ENCODE measurements at places on chromosomes 7 and 10.

DNA sequence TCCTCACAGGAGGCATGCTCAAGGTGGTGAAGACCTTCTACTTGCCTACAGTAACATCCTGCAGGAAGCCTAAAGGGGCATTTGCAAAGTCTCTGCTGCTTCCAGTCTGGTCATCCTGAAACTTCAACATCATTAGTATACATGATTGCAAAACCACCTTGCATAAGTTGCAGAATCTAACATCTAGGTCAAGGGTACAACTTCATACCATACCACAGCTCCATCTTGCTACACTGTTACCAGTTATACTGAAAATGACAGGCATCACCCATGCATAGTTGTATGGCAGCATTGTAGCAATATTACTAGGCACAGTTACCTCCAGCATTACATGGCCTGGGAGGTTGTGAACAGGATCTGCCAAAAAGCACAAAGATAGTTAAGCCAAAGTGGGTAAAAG, 13.7 kb upstream of the MACROH2A2 start:
- no peak for DNase-seq

DNA sequence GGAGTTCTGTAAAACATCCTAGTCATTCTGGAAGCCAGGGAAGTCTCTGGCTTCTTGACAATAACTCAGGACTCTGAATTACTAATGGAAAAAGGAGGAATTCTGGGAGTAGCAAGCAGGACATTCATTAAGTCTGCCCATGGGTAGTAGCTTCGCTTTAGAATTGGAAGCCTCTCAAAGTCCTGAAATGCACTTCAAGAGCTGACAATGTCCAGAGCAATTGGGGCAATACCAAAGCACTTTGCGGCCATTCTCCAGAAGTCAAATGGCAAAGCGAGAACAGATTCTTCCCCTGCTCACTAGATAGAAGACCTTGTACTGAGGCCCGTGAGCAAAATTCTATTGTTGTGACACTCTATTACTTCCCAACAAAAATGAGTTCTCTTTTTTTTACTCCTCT, 150.3 kb upstream of the FRMD4A start:
- DNase-seq: no peak

GRCh38 chr7:28418311-28418710, 6.0 kb downstream of the CREB5 start:
- DNase-seq: no peak

DNA sequence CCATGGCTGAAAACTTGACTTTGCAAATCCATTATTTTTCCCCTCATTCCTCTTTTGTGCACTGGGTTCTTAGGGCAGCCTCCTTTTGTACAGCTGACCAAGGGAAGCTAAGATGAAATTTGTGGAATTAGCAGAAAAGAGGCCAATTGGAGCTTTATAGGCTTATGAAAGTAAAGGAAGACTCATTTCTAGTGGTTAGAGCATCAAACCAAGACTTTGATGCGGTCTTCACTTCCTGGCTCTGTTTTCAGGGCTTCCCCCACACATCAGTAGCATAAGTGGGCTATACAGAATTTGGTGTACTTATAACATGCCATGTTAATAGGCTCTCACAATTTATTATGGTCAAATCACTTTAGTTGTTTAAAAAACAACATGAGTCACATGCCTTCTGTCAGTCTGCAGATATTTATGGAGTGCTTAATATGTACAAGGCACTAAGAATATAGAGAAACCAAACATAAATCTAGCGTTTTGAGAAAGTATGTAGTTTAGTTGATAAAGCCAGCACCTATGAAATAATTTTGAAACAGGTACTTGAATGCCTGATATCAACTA, 5.7 kb downstream of the AUTS2 start:
- no peak for DNase-seq

DNA sequence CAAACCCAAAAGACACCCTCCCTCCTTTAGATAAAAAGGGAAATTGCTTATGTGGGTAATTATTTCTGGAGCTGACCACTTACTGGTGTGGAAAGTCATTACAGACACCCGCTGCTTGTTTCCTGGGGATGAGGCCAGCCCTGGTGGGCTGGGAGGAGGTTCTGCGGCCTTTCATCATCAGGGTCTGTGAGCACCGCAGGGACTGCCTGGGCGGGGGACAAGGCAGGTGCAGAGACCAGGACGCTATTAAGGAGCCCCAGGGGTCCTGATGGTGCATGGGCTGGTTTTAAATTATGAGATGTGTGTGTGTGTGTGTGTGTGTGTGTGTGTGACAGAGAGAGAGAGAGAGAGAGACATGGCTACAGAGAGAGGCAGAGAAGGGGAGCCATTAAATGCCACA, 171.2 kb downstream of the DNAJB6 start:
- DNase-seq: no peak

- no peak for DNase-seq
These were observed 1.0 kb upstream of the AVPI1 start for GRCh38 chr10:97687785-97688781.

- no peak for DNase-seq
These were observed 111.2 kb downstream of the AOAH start for GRCh38 chr7:36613031-36613614.

DNA sequence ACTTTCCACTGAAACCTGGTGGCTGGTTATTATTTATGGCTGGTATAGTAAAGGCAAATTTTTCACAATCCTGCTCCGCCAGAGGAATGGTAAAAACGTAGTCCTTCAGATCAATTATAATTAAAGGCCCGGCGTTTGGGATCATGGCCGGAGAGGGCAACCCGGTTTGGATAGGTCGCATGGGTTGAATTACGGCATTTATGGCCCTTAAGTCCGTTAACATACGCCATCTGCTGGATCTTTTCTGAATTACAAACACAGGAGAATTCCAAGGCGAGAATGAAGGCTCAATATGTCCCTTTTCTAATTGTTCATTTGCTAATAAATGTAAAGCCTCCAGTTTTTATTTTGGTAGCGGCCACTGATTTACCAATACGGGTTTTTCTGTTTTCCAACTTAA, 11.3 kb upstream of the TAS2R3 start:
- DNase-seq: no peak

GRCh38 chr7:24795407-24795767, 38.1 kb upstream of the GSDME start:
- no peak for DNase-seq

DNA sequence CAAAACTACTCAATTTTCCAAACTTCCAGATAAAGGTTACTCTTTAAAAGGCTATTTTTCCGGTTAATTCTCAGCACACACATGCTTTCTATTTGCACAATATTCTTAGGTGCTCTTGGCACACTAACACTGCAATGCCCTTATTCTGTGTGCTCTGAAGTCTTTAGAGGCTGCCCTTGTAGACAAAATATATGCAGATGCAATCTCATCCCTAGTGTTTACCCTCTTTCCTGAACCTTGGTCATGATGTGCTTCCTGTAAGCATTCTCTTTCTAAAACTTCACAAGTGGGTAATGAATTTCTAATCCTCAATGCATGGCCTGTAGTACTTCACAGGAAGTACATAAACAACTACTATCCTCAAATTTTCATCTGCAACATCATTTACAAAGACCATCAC, 41.1 kb upstream of the TUBB8 start:
- no peak for DNase-seq

- no peak for DNase-seq
These were observed 135.7 kb upstream of the PPIF start for GRCh38 chr10:79211616-79212015.

- no peak for DNase-seq
These were observed 16.7 kb downstream of the UBTD1 start for GRCh38 chr10:97515271-97515978.

GRCh38 chr7:95957510-95957909, 185.2 kb downstream of the DYNC1I1 start:
- DNase-seq: no peak

DNA sequence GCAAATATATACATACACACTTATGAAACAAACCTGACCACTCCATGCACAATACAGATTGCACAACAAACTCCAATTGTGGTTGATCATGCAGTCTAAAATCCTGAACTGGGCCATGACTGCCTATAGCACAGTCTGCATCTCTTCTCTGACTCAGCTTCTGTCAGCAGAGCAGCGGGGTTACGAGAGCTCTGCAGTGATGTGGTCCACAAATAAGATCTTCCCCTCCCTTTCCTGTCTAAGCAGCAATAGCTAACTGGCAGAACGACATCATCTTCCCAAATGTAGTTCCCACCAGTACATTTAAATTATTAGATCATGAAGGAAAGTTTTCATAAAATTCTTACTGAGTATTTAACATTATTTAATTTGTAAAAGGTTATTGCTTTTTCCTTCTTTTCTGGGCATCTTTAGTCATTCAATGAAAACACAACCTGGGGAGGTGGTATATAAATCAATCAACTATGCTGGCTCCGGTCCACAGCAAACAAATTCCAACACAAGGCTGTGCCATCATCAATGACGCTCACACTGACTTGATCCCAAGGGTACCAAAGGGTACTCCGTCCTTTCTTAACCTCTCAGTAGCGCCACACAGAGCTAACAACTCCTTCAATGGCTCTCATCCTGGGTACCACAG, 17.1 kb downstream of the ARHGAP21 start:
- peak; percentile 76 for DNase-seq

GRCh38 chr10:71946700-71947099, 17.5 kb upstream of the CHST3 start:
- no peak for DNase-seq

GRCh38 chr7:80699721-80700256, 61.3 kb downstream of the CD36 start:
- no peak for DNase-seq

DNA sequence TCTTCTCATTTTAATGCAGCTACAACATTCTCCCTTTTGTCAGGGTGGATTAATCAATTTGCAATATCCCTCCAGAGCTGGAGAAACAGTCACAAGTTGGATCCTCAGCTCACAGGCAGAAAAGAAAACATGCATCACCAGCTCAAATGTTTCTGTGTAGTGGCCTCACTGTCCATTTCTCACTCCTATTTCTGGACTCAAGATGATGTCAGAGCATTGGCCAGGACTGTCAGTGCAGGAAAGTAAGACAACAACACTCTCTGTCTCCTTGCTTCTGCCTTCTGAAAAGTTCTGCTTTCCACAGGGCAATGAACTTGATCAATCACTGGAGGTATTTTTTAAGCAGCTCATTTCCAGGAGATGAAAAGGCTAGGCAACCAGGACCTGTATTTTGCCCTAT, 8.2 kb upstream of the SVIL start:
- DNase-seq: peak; percentile 27

DNA sequence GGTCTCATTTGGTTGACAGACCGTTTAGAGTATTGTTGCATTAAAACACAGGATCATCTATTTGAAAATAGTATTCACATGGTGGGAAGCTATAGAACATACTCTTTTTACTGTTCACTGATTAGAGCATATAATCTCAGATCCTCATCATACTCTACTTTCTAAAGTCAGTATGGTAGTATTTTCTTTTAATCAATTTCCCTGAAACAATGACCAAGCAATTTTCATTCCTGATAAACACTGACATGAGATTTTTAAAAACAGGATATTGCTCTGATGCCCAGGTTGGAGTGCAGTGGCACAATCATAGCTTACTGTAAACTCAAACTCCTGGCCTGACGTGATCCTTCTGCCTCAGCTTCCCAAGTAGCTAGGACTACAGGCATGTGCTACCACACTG, 63.9 kb downstream of the PTPN12 start:
- DNase-seq: no peak

GRCh38 chr10:61627266-61627665, 35.5 kb upstream of the CABCOCO1 start:
- no peak for DNase-seq

GRCh38 chr10:60908031-60908430, 36.0 kb downstream of the RHOBTB1 start:
- peak; percentile 24 for DNase-seq

- no peak for DNase-seq
These were observed 140.1 kb downstream of the REEP3 start for GRCh38 chr10:63661347-63661746.

DNA sequence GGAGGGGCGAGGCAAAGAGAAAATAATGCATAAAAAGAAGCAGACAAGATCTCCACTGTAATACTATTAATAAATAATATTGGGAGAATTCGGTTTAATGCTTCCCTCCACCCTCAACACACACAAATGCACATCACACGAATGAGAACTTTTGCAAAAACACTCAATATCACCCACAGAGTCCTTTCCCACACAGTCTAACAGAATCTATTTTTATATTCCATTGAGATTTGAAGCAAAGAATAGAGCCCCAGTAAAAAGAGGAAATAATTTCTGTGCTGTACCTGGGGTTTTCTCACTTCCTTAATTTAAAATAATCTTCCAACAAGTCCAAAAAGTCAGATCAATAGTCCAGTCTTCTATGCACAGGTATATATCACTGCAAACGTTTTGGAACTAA, 17.0 kb downstream of the PIK3AP1 start:
- no peak for DNase-seq

GRCh38 chr10:70090013-70090412, 37.4 kb downstream of the MACROH2A2 start:
- no peak for DNase-seq

DNA sequence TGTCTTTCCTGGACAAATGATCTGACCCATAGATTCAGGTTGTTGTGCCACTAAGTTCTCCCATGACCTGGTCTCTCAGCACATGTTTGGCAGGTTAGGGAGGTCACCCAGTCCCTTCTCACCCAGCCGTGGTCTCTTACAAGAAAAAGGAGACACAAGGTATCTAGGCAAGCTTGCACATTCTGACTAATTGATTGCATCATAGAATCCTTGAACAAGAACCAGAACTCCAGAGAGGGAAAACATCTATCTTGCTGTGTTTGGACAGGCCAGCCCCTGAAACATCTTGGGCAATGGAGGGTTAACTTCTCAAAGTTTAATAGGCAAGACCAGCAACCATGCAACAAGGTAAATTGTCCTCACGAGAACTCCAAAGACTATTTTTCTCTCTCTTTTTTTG, 8.5 kb upstream of the HK1 start:
- DNase-seq: no peak

- DNase-seq: peak; percentile 100
These were observed 179.2 kb upstream of the BET1 start for GRCh38 chr7:94183289-94183749.

GRCh38 chr10:88318803-88319202, 264.3 kb downstream of the RNLS start:
- DNase-seq: no peak

DNA sequence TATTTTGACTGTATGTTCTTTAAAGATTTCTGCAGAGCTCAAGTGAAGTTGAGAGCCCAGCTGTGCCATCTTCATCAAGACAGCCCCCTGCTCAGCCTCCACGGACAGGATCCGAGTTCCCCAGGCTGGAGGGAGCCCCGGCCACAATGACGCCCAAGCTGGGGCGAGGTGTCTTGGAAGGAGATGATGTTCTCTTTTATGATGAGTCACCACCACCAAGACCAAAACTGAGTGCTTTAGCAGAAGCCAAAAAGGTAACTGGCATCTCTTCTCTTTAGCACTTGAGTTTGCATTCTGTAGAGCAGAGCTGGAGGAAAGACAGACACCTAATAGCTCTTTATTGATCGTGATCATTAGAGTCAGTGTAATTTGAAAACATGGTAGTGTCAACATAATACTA, 33.7 kb downstream of the MCM10 start:
- DNase-seq: no peak

- DNase-seq: no peak
These were observed 32.3 kb downstream of the CAMK1D start for GRCh38 chr10:12381536-12382156.

- peak; percentile 16 for DNase-seq
These were observed 1409.1 kb upstream of the CELF2 start for GRCh38 chr10:9608602-9609001.
